Psoas muscle (tissue), 8 donors: ENCODE measurements at places on chromosomes 5 and 9. TPM values are rescaled to one million over a fixed set of nuclear protein-coding genes. Genes with fewer than 3 reads are reported as not detected.

Gene ZNF454
- 0.54 TPM for total RNA-seq

Gene HIGD2A
- 211 TPM for total RNA-seq

Gene STKLD1
- 0.61 TPM for total RNA-seq

DNA sequence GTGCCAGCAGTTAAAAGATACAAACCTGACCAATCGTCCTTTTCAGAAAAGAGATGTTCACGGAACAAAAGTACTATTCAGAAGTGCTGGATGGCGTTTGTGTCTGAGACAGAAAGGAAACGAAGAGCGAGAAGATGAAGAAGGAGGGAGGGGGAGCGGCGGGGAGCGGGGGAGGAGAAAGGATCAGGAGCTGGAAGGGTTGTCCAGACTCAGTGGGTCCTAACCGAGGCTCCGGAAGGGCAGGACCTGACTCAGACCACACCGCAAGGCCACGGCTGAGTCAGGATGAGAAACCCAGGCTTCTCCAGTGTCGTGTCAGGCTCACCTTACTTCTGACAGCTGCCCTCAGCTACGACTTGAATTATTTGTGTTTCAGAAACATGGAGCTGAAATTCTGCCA lies 46.2 kb downstream of the PAX5 start:
- no peak for DNase-seq
- no peak overlapping the region for H3K4me3 ChIP-seq
- no peaks in the 10 kb centered on the region for H3K4me1 ChIP-seq
- H3K36me3 ChIP-seq = no peaks in the 10 kb centered on the region
- H3K27me3 ChIP-seq = peaks cover 79% of the 10 kb centered on the region
- no peak overlapping the region for H3K27ac ChIP-seq

DNA sequence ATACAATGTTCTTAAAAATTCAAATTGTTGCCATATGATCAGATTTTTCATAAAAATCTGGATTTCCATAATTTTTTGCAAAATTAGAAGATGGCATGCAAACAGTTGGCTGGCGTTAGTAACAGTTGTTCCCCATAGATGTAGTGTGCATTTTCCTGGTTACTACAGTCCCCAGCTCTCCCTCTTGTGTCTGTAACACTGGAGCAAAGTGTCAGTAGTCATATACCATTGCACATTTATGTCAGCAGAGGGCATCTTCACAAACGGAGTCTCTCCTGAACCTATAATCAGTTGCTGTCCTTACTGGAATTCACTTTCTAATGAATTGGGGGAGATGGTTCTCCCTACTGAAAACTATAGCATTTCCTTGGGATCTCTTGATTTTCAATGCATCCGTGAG lies 44.7 kb upstream of the DMAC1 start:
- H3K27me3 ChIP-seq = no peaks in the 10 kb centered on the region
- H3K4me1 ChIP-seq = no peaks in the 10 kb centered on the region
- no peak for DNase-seq

- H3K4me1 ChIP-seq = peaks cover 13% of the 10 kb centered on the region
- no peak for DNase-seq
- no peak overlapping the region for H3K4me3 ChIP-seq
Observed at GRCh38 chr5:5418764-5419163, 3.7 kb upstream of the ICE1 start.
